ENCODE measurements at places on chromosomes 5 and 9.

DNA sequence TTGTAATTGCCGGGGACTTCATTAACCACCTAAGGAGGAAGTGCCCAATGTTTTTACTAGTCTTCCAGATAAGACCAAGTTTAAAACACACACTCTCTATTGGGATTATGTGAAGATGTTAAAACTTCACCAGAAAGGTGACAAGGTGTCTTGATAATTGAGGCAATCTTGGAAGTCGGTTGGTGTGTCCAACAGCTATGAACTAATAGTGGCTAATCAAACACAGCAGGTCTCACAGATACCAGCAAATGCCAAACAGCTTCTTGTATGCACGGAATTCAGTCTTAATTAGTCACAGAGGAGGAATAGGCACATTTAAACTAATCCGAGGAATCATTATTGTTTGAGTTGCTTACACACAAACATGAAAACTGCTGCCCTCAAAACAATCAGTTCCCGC lies 214.5 kb downstream of the SEC61B start:
- DNase-seq = no peak

DNA sequence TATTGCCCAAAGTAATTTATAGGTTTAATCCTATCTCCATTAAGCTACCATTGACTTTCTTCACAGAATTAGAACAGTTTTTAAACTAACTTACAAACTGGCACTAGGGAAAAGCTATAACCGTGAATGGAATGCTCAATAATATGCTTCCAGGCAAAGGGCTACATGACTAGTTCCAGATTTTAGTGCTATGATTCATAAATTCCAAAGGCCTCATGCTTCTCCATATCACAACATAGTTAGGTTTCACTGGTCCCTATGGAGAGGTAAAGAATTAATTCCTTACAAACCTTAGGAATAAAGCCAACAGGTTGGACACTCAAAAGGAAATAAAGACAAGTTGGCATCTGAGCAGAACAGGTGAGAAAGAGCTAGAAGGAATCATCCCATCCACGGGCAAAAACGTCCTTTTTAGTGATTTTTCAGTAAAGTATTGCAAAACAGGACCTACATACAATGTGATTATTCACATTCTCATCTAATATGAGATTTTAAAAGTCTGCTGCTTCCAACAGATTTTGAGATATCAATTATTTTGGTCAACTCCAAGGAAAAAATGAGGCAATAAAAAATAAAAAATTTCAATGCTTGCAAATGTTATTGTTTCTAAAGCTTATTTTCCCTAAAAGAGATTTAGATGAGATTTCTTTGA lies 97.0 kb upstream of the TARS1 start:
- DNase-seq = no peak

- no peak for DNase-seq
Measured at GRCh38 chr9:137502008-137502911, 43.1 kb upstream of the NSMF start.

GRCh38 chr5:157665467-157666070 lies 5.8 kb upstream of the C5orf52 start:
- no peak for DNase-seq

DNA sequence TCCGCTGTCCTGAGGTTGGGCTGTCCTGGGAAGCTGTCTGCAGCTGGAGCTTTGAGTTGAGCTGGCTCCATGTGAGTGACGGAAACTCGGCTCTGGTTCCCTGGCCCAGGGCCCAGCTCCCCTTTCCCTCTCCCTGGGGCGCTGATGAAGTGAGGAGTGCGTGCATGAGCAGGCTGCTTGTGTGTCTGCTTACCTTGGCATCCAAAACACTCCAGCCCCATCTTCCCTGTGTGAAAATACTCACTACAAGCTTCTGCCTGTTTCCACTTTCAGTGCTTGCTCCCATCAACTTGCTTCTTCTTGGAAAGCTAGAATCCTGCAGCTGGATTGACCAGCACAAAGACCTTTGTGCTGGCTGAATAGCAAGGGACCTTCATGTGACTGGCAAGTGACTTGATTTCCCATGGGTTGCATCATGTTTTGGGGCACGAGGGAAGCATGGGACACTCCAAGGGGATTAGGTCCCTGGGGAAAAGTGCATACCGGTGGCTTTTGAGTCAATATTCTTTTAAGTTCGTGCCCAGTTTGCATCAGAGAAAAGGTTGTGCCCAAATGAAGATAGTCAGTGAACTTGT lies 198.1 kb downstream of the GADD45G start:
- DNase-seq = no peak

DNA sequence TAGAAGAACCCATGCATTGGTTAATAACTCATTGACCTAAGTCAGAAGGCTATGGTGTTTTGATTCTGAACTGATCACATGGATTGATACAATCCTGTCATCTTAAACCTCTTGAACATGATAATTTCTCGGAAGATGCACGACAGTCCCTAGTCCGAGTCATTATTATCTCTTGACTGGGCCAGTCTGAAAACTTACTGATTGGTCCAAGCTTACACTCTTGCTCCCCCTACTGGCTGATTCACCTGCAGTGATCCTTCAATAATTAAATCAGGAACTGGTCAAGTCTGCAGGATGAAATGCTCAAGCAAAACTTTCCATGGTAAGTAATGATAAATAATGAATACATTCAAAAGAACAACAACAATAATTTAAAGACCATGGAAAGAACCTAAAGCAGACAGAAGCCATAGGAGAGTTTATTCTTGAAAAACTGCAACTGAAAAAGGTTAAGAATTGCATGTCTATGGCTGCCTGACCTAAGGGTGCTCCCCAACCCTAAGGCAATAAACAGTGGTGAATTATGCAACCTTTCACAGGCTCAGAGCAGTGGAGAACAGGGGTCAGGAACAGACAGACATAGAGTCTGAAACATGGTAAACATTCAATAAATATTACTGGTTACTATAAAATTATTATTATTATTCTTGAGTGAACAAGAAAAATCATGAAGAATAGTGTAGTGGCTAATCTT lies 79.3 kb downstream of the BRINP1 start:
- peak; percentile 16 for DNase-seq

DNA sequence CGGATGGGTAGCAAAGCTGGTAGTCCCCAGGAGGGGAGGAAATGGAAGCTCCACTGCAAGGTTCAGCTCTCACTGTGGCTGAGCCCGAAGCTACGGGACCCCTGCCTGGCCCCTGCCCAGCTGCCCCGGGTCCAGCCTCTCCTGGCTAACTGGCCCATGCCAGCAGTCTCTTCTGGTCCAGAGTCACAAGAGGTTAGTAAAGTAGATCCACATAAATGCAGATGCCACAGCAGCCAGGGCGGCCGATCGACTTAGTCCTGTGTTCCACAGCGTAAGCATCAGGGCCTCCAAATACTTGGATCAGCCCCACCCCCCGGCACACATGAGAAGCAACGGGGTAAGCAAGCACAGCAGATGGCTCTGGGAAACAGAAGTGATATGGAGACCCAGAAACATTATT lies 42.1 kb downstream of the MRPL36 start:
- DNase-seq = no peak

GRCh38 chr9:17870722-17871121 lies 291.9 kb downstream of the SH3GL2 start:
- no peak for DNase-seq

DNA sequence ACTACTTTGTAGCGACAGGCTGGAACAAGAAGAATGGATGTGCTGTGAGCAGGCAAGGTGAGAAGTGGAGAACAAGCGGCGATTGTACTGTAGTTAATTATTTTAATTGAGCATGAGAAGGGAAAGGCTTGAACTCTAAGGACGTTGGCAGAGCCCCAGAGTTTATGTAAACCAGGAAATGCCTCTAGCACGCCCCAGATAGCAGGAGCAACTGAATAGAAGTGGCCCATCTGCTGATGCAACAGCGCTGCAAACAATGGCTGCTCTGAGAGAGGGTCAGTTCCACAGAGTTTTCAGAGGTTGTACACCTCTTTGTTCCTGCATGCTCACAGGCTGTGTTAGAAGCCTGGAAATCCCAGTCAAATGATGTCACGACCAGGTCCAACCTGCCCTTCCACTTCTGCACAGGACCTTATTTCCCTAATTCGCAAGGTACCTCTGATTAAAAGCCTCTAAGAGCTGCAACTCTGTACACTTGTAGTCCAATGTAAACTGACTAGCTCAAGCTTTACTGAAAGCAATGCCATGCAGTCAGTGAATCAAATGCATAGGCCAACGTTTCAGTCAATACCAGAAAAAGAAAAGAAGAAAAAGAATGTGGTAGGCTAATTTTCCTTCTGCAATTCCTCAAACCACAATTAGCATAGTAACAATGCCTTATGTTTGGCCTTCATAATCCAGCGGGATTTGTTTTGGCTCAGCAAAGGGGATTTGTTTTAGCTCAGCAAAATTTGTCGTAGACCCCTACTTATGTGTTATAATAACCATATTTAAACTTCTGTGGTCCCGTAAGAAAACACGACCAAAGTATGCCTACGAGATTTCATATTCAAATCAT lies 119.6 kb upstream of the RETREG1 start:
- no peak for DNase-seq

- no peak for DNase-seq
Measured at GRCh38 chr9:131942146-131942720, 137.4 kb downstream of the MED27 start.

- no peak for DNase-seq
Measured at GRCh38 chr5:78717674-78718584, 69.4 kb upstream of the LHFPL2 start.

Measured in natural killer cell (primary cell).